ENCODE measurements at places on chromosomes 7 and 10. TPM values are rescaled to one million over a fixed set of nuclear protein-coding genes. Genes with fewer than 3 reads are reported as not detected.

The HTR5A gene
- polyA plus RNA-seq: not detected

The TMEM236 gene
- 0.20 TPM for polyA plus RNA-seq

The AKR1C8 gene
- 0.09 TPM for polyA plus RNA-seq

The C10orf88 gene
- 18.1 TPM for polyA plus RNA-seq

The CASP2 gene
- polyA plus RNA-seq: 58.4 TPM

The DDIT4 gene
- polyA plus RNA-seq: 80.7 TPM

The TMEM196 gene
- not detected for polyA plus RNA-seq

The HDAC9 gene
- polyA plus RNA-seq: 9.6 TPM

GRCh38 chr10:103724771-103725170 is 130.6 kb downstream of the SH3PXD2A start:
- DNase-seq: no peak

DNA sequence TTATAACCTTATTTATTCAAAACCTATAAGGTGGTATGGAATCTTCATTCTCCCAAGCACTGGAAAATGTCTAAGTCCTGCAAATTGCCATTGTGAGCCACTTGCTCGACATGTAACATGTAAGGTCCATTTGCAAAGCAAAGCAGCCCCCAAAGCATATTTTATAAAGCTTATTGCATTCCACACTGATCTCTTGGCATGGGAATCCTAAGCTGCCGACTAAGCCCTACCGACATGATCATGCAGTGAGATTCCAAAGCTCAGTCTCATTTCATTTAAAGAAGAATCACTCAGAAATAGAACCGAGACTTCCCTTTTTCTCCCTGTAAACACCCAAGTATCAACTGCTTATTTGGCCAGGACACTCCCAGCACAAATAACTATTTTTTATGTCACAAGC is 333.4 kb upstream of the MYO3A start:
- no peak for DNase-seq

- DNase-seq: no peak
These were observed 96.6 kb downstream of the ANKRD30A start for GRCh38 chr10:37222046-37222445.

GRCh38 chr7:91034459-91035368 is 229.5 kb upstream of the FZD1 start:
- peak; percentile 56 for DNase-seq

GRCh38 chr7:12257582-12257981 is 46.5 kb downstream of the TMEM106B start:
- peak; percentile 6 for DNase-seq

DNA sequence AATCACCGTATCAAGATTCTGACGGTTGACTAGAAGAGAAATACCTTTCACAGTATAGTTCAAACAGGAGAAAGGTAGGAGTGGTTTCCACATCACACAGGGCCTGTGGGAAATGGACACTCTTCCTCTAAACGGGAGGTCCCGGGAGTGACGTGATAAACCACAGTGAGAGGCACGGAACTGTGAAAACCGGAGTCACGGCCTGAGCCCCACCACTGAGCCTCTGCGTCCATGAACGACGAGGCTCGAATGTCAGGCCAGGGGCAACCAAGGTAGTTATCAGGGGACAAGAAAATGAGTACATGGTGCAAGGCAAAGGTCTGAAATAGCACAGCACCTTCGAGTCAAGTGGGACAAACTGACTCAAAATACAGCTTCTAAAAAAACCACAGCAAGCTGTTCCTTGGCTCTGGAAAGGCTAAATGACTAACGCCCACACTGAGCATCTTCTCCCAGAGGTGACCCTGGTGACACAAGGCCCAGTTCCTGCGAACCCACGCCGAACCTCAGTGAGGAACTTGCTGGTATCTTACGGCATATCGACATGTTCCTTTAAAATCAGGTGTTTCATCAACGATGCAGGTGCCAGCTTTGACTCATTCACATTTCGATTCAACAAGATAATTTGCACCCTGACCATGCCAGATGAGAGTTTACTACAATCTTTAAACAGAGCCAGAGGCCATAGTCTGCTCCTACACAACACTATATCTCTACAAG is 99.3 kb downstream of the DIP2C start:
- DNase-seq: no peak

DNA sequence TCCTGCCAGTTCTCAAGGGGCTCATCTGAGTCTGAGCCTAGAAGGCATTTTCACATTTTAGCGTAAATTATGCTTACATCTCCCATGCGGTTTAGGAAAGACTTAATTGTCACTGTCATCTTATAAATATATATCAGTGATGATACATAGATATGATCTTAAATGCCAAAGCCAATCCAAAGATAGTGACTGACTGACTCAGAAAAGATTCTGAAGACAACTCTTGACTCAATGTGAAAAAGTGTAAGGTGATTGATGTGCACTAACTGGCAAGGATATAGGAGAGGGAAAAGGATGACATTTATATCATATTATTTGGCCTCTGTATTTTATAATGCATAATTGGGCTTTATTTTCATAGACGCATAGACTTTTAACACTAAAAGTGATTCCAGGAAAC is 84.9 kb upstream of the LRRN3 start:
- DNase-seq: no peak

All from renal cortex interstitium (tissue), 15 donors.